Muscle of back (tissue), 13 donors: ENCODE measurements at places on chromosomes 13 and 19.

DNA sequence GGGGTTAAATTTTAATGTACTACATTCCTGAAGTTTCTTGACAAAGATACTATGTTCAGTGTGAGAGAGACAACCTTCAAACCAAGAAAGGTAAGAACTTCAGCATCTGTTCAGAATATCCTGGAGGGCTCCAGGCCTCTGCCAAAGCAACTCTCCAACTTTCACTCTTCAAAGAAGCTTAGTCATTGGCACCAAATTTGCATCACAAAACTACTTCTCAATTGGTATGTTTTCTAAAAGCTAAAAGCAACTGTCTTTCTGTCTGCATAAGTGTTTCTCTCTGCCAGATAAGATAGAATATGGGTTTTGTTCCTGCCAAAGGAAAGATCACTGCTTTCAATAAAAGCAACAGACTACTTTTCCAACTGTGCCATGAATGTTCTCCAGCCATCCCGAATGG, 187.4 kb downstream of the SUCLA2 start:
- no peak for DNase-seq

DNA sequence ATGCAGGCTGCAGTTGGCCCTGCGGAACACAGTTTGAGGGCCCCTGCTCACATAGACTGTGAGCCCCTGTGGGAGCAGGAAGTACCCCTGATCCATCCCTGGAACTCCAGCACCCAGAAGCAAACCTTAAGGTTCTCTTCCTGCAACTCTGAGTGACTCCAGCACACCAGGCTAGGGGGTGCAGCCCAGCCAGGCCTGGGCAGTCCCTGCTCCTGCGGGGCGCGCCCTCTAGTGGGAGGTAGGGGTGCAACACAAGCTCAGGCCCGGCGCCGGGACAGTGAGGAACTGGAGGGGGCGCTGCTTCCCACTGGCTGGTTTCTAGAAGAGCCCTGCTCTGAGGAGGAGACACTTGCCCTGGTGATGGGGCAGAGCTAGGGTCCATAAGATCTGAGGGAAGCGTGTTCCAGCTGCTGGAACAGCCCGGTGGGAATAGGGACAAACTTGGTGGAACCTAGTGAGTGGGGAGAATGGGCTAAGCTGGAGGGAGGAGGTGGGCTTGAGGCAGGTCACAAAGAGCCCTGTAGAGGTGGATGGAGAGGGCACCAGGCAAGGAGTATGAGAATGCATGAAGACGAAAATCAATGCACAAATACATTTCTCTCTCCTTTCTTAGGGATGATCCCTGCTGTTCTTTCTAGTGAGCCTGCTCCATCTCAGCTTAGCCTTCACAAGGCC, 5.0 kb downstream of the ZSCAN5A start:
- no peak for DNase-seq

DNA sequence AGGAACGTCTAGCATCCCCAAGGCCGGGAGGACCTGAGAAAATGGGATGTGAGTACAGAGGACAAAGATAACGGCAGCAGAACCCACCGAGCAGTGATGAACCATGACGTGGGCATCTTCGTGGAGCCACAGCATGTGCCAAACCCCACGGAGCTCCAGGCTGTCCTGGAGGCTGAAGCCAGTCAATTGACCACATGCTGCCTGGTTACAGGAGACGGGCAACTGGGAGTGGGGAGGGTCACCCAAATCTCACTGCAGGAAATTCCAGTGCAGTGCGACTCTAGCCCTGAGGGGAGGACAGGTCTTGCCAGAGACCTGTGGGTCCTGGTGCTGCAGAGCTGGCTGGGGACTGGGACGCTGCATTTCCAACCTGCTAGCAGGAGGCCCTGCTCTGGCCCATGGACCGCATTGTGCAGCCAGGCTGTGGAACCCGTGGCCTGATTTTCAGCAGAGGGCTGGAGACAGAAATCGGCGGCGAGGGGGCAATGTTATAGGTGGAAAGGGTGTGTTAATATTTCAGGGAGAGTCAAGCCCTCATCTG, 3.2 kb upstream of the GRTP1 start:
- DNase-seq, result no peak

- DNase-seq, result no peak
Measured at GRCh38 chr19:2532252-2533071, 56.5 kb downstream of the GADD45B start.

DNA sequence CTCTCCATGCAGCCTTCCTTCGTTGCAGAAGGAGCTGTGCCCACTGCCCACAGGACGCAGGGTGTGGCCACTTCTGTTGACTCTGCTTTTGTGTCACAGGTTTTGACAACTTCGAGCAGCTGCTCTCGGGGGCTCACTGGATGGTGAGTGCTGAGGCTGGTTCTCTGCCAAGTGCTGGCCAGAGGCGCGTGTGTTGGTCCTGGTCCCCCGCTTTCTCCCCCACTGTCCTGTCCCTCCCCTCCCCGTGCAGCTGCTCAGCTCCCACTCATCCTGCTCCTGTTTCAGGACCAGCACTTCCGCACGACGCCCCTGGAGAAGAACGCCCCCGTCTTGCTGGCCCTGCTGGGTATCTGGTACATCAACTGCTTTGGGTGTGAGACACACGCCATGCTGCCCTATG, 10.6 kb upstream of the PDCD2L start:
- peak; percentile 83 for DNase-seq

DNA sequence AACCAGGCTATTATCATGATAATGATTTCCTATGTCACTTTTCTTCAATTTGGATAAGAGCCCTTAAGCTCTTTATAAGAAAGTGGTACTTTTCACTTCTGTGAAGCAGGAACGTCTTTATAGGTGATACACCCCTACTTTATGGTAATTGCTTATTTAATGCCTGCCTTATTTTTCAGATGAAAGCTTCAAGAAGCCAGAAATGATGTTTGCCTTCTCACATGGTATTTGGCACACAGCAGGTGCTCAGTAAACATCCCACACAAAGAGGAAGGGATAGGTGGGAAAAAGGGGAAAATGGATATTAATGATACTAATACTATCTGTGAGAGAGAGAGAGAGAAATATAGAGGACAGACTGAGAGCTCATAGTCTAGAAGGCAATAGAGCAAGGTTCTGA, 29.0 kb upstream of the WASF3 start:
- no peak for DNase-seq

GRCh38 chr13:113119166-113119821, 3.3 kb upstream of the F10 start:
- no peak for DNase-seq

- no peak for DNase-seq
Measured at GRCh38 chr13:107035778-107036177, 467.8 kb upstream of the ARGLU1 start.

DNA sequence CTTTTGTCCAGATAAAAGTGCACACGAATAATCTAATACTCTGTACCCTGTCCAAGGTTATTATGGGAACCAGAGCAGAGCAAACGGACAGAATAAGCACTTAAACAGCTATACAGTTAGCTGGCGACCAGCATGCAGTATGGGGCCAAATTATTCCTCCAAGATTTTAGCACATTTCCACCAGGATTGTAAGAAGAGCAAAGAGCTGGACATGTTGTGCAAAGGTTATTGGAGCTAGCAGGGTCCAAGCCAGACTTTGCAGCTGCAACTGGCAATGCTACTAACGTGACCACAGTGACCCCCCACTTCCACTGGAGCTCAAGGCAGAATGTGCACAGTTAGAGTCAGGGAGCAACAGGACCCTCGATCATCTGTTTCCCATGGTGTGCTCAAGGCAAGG, 89.9 kb downstream of the COL4A1 start:
- DNase-seq, result peak; percentile 89

DNA sequence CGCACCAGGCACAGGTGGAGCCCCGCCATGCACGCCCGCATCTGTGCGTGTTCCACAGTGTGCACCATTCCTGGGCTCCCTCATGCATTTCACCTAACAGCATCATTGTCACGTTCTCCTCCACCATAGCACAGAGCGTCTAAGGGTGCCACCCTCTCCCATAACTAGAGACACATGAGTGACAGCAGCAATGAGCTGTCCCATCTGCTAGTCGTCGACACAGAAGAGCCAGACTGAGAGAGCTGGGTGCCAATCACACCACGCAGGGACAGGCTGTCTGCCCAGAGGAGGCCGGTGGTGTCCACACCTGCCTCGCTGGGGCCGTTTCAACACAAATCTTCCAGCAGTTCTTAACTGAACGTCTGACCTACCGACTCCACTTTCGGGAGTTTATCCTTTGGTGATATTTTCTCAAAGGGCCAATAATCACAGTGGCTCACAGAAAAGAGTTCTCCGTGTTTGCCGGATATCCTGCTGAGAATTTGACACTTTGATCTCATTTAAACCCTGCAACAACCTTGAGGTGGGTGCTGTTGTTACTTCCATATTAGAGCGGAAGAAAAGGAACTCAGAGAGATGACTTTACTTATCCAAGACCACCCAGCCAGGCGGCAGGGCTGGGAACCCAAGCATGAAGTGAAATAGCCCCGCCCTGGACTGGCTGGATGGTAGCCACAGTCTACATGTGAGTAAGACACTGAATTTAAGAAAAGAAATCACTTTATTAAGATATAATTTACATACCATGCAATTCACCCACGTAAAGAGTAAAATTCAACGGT, 16.2 kb downstream of the CLEC11A start:
- DNase-seq, result no peak

DNA sequence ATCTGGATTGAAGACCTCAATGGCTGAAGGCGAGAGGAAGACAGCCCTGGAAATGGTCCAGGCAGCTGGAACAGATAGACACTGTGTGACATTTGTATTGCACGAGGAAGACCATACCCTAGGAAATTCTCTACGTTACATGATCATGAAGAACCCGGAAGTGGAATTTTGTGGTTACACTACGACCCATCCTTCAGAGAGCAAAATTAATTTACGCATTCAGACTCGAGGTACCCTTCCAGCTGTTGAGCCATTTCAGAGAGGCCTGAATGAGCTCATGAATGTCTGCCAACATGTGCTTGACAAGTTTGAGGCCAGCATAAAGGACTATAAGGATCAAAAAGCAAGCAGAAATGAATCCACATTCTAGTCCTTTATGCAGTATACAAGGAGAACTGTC, 1.2 kb downstream of the POLR1D start:
- DNase-seq, result no peak

DNA sequence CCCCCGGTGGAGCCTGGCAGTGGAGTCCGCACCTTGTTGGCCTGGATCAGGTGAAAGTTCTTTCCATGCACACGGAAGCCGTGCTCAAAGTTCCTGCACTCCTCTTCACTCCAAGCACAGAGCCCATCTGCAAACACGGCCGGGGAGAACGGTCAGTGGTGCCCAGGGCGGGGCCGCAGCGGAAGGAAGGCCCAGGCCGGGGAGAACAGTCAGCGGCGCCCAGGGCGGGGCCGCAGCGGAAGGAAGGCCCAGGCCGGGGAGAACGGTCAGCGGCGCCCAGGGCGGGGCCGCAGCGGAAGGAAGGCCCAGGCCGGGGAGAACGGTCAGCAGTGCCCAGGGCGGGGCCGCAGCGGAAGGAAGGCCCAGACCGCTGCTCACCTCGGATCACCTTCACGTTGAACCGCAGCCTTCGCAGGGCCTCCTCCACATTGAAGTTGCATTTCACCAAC, 20.6 kb upstream of the PLPP2 start:
- DNase-seq, result no peak

DNA sequence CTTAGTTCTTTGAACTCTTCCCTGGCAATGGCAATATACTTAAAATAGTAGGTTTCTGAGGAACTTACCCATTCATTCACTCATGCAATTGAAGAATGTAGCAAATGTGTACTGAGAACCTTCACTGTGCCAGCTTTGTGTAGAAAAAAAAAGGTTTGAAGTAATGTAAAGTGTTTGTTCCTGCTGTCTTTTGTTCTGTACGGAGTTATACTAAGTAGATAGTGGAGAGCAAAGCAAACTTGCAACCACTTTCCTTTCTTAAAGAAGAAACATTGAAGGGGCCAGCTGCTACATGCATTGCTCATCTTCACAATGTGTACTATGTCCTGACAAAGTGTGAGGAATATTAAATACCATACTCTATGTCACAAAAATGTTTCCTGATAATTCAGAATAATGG, 68.9 kb upstream of the FREM2 start:
- DNase-seq, result no peak

- DNase-seq, result peak; percentile 54
Measured at GRCh38 chr19:12884926-12885748, 1.9 kb downstream of the KLF1 start.

DNA sequence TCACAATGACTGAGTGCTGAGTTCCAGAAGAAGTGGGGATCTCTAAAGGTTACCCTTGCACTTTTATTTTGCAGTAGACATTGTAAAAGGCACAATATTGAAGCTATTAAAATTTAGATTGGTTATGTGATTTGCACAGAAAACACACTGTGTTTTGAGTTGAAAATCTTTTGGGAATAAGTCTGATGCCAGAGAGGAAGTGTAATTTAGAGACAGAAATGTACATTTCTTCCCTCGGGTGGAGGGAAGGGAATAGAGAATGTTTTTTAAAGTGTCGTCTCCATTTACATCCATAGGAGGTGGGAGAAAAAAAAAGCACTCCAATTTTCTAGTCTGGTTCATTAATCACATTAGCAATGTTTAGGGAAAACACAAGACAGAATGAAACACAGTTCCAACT, 465.8 kb downstream of the OLFM4 start:
- DNase-seq, result no peak

DNA sequence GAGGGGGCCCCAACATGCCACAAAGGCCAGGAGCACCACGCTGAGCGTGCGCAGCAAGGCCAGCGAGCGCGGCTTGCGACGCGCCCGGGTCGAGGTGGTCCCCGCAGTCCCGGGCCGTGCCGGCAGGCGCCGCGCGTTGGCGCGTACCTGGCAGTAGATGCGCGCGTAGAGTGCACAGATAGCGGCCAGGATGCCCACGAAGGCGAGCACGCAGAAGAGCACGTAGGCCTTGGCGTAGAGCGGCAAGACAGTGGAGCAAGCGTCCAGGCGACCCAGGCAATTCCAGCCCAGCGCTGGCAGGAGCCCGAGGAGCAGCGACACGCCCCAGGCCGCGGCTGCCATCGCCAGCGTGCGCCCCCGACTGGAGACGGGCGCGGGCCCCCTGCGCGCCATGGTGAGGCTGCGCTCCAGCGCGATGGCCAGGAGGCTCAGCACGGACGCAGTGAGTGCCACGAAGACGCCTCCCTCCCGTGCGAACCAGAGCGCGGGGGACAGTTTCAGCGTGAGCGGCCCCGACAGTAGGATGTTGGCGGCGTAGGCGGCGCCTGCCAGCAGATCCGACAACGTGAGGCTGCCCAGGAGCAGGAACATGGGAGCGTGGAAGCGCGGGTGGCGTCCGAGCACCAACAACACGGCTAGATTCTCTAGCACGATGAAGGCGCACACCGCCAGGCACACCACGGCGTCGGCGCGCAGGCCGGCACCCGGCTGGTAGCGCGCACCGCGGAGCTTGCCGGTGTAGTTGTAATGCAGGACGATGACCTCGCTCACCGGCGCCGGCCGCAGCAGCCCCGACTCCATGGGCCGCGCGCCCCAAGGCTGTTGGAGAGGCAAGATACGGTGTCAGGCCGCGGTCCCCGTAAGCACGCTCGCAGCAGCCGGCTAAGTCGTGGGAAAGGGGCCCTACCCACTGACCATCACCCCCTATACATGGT, 2.8 kb downstream of the S1PR5 start:
- DNase-seq, result peak; percentile 29

DNA sequence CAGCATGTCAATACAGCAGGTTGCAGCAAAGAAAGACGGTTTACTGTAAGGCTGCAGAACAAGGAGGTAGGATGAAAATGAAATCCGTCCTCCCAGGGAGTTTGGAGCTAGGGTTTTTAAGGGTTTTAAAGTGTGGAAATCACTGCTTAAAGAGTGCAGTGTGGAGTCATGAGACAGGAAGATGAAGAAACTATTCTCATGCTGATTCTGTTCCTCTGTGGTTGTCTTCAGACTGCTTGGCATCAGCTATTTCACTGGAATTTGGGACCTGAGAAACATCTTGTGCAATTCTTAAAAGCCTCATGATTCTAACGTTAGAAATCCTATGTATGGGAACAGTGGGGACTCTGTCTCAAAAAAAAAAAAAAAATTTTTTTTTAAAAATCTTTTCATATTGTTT, 11.4 kb downstream of the ZNF331 start:
- DNase-seq, result peak; percentile 8

GRCh38 chr19:1411255-1412191, 4.1 kb downstream of the DAZAP1 start:
- no peak for DNase-seq
